ENCODE measurements at places on chromosomes 11 and 22. TPM values are rescaled to one million over a fixed set of nuclear protein-coding genes. Genes with fewer than 3 reads are reported as not detected.

DNA sequence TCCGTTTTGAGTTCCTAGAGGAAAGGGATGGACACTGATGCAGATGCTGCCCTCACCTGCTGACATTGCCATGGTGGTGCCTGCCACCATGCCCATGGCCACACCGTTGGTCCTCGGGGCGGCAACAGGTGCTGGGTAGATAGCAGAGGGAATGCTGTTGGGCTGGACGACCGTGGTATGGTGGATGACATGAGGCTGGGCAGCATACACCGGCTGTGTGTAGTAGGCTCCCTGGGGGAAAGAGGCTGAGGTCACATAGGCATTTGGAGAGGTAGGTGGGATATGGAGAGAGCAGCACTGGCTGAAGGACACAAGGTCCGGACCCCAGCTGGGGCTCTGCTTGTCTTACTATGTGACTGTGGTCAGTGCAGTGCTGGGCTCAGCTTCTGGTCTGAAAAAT lies 33.2 kb downstream of the RELT start:
- DNase-seq, result no peak

GRCh38 chr11:119153049-119153818 lies 4.4 kb downstream of the ABCG4 start:
- DNase-seq, result no peak

GRCh38 chr11:65657426-65657825 lies 5.3 kb downstream of the RELA start:
- DNase-seq, result no peak

- no peak for DNase-seq
These were observed 6.2 kb downstream of the PYGM start for GRCh38 chr11:64753380-64754123.

DNA sequence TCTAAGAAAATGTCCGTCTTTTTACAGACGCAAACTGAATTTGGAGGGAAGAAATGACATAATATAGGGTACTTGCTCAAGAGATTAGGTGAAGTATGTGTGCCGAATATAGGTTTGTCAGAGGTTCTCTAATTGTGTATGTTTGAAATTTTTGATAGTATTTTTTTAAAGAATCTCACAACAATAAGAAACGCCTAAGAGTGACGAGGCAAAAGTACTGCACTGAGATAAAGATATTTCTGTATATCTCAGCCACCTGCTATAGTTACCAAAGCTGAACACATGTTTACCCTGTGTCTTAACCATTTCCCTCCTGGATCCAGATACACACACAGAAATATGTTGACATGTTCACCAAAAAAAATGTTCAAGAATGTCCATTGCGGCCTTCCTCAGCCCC lies 92.0 kb downstream of the PRMT3 start:
- no peak for DNase-seq

DNA sequence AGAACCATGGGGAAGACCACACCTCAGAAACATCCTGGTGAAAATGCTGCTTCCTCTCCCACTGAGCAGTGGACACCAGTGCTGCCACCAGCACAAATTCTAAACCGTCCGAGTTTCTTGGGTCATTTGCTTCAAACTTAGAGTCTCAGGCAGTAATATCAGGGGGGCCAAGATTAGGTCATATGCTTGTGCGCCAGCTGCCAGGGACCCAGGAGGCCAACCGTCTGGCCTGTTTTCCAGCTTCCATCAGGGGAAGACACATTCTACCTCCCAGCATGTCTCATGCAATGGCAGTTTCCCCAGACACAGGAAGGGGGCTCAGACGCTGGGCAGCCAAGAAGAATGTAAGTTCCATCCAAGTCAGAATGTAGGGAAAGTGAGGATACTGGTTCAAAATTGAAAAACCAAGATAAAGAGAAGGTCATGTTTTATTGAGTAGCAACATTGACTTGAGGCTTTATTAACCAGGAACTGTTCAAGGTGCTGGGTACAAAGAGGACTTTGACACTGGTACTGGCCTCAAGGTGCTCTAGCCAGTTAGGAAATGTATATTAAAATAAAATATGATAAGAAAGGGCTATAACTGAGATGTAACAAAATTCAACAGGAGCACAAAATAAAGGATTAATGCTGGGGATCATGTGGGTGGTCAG lies 59.7 kb upstream of the EED start:
- DNase-seq, result no peak

GRCh38 chr22:30825711-30826505 lies 131.2 kb downstream of the OSBP2 start:
- DNase-seq, result no peak

DNA sequence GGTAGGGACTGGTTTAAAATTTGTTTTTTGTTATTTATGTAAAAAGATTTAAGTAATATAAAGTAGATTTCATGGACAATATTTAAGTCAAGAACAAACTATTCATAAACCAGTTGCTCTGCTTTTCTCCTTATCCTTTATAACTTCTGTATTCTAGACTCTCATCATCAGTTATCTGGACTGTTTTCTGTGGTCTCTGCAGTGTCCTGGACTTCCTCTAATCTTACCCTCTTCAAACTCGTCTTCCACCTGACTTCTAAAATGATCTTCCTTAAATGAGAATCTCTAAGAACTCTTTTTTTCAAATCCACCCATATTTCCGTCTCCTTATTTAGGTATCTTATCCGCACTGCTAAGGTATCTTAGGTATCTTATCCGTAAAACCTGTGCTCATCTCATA lies 8.1 kb downstream of the RRM1 start:
- no peak for DNase-seq

- no peak for DNase-seq
These were observed 19.0 kb downstream of the B3GAT1 start for GRCh38 chr11:134392953-134393615.

Gene CRYBB3
- total RNA-seq, result 2.9 TPM

DNA sequence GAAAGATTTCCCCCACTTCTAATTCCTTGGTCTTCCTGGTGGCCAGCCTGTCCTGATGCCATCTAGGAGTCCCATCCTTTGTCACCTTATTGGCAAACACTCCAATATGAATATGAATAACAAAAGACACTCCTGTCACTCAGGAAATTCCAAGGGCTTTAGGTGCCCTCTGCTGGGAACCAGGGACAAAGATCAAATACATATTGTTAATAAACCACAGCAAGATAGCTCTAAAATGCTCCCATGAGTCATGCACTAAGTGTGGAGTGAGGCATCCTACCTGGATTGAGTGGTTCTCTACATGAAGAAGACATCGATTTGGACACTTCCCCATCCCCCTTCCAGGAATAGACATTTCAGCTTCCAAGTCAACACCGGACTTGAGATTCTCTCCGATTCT lies 823.6 kb downstream of the TBC1D22A start:
- DNase-seq, result no peak

Gene RIC3
- 1.5 TPM for total RNA-seq

DNA sequence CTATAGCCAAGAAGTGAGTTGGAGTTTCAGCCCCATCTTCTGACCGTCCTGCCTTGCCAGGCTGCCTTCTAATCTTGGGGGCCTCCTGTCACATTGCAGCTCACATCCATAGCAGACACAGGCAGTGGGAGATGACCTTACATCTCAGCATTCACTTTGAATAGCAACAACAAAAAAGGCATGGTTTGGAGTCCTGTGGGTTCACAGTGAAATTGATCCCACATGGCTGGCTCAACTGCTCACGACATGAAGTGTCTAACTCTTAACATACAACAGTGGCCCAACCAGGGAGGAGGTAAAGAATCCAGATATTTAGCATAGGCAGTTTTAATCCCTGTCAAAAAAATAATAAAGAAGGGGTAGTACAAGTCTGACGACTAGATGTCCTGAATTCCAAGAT lies 38.1 kb downstream of the DBX1 start:
- no peak for DNase-seq

DNA sequence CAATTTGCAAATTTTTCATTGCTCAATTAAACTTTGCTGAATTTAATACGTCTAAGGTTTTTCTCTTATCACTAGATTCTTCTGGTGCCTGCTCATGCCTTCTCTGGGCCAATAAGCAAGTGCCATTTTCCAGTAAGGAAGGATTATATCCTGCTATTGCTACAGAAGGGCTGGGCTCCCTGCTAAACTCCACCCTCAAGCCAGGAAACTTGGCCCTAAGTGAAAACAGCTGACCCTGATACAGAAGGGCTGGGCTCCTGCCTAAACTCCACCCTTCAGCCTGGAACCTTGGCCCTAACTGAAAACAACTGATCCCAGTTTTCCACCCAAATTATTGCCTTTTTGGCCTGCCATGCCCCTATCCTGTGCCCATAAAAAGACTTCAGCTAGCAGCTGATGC lies 385.3 kb downstream of the DYNC2H1 start:
- no peak for DNase-seq

DNA sequence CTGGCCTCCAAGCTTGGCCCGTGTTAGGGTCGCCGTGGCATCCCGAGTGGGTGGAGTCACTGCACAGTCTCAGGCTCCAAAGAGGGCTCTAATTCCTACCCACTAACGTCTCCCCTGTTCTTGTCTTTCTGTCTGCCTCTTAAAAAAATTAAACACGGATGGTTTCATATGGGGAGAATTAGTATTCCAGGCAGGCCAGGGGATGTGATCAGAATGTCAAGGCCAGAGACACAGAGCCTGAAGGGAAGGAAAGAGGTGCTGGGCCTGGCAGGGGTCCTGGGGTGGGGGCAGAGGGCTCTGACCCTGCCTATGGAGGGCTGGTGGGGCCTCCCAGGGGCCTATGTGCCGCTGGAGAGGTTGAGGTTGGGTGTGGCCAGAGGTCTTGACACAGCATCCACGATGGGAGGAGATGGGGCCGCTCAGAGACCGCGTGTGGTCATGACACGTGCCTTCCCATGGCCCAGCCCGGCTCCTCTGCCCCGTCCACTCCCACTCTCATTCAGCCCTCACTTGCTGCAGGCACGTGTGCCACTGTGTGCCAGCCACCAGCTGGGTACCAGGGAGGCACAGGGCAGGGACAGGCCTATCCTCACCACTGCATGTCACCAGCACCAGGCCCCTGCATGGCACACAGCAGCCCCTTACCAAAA lies 56.5 kb downstream of the FLRT1 start:
- DNase-seq, result no peak

Gene ME3
- 31.8 TPM for total RNA-seq

GRCh38 chr11:110773442-110773841 lies 61.2 kb upstream of the ARHGAP20 start:
- DNase-seq, result no peak

GRCh38 chr11:109547356-109548027 lies 125.5 kb downstream of the C11orf87 start:
- DNase-seq, result no peak

Gene SYT9
- total RNA-seq, result 0.12 TPM

GRCh38 chr11:19849107-19849789 lies 136.6 kb downstream of the NAV2 start:
- DNase-seq, result no peak

Gene BSX
- total RNA-seq, result not detected

DNA sequence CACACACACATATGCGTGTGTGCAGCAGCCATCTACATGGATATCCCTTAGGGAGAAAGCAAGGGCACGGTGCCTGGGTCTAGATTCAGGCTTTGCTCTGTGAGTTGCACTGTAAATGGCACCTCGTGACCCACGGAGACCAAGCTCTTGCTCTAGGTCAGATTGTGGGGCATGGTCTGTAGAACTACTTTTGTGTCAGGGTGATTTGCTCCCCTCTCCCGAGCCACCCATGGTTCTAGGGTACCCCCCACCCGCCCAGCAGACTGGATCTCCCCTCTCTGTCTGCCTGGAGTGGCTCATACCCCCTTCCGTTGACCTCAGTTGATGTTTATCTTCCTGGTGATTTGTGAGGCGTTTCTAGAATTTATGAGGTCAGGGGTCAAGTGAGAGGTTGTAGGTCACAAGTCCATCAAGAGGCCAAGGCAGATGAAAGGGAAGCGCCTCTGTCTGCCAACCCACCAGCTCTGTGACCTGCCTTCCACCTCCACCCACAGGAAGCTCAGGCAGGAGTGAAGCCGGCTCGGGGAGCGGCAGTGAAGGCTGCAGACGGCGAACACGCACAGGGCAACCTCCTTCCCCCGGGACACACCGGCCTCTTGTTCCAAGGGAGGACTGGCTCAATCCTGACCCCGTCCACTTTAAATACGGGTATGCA lies 76.2 kb upstream of the TTLL12 start:
- peak; percentile 56 for DNase-seq

DNA sequence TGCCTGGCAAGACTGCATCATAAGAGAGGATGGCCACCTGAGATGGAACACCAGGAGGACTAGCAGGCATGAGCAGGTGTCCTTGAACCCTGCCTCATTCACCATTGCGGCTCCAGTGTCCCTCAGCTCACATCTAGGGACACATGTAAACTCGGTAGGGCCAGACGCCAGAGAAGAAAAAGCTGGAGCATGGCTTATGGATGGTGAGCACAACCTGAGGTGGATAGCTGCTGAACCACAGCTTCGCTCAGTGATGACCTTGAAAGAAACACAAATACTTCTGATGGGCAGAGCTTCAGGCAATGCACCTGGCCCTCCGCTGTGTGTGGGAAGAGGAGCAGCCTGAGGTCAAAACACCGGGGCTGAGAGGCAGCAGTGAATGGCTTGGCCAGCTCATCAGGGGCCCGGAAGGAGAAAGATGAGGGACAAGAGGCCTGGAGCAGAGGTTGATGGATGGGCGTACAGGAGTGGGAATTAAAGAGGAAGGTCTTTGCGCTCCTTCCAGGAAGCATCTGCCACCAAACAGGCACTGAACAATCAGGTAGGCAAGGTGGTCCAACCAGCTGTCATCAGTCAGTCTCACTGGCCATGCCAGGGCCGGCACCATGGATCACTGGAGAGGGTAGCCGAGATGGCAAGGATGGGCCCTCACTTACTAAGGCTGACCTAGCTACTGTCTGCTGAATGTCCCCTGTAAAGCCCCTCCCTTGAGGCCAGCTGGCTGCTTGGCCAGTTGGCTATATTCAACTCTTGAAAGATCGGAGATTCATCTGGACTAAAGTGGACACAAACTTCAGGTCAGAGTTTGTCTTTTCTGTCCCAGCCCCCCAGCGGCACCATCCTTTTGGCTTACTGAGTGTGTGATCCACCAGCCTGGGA lies 89.7 kb downstream of the MYEOV start:
- no peak for DNase-seq

DNA sequence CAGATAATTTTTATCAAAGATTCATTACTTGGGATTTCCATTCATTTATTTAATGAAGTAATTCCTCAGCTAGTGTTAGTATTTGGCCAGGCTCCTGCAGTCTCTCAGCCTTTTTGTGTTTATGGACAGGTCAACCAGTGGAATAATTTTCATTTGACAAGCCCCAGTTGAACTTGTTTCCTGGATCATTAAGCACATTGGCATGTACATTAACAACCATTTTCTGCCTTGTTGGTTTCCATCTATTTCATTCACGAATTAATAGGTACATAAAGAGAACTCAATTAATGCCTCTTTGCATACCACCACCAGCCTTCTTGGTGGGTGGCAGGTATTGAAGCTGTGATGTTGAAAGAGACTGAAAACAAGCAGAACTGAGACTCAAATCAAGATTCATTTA lies 745.2 kb downstream of the KCNA4 start:
- no peak for DNase-seq

All from mucosa of descending colon (tissue), 3 donors.